M059J (cell line): ENCODE measurements at places on chromosomes 2 and 18.

DNA sequence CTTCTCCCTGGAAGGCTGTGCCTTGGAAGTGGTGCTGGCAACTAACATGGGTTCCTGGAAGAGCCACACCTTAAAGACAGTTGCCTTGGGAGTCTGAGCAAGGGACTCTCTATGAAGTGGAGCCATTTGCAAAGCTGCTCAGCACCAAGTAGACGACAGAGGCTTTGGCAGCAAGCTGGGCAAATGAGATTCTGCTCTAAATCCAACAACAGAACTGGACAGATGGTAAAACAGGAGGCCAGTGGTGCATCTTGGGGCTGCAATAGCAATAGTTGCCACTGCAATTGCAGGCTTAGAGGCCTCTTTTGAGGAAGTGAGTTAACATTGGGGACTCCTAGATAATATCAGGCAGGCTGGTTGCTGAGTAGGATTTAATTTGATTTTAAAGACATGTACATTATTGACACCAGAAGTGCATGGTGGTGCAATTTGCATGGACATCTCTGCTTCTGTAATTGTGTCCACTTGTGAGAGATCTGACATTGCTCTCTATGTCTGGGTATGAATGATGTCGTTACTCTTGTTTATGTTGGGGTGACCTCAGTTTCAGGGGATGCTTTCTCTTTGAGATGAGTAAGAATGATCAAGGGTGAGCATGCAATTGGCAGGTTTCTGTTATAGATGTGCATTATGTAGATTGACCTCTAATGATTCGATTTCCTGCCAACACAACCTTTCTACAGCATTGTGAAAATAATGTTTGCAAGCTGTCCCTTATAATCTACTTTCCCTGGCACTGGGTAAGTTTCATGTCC is 568.3 kb upstream of the MEX3C start:
- DNase-seq: no peak

GRCh38 chr18:63146828-63147409 is 172.7 kb downstream of the BCL2 start:
- no peak for DNase-seq

DNA sequence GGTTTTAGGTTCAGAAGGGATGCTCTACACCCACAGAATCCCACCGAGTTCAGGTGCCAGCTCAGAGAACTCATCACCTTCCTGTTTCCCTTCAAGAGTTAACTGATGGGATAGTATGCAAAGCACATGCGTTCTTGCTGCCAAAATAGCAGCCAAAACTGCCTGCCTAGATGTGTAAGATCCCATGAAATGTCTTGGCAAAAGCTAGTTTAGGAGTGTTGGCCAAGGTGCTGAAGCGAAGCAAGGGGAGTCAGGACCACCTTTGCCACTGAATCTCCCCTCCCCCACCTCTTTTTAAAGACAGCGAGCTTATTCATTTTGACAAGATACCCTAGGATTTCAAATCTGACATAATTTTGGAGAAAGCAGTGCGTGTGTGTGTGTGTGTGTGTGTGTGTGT is 2.1 kb downstream of the DOCK10 start:
- DNase-seq: no peak

GRCh38 chr2:189504238-189504637 is 63.0 kb downstream of the WDR75 start:
- no peak for DNase-seq

DNA sequence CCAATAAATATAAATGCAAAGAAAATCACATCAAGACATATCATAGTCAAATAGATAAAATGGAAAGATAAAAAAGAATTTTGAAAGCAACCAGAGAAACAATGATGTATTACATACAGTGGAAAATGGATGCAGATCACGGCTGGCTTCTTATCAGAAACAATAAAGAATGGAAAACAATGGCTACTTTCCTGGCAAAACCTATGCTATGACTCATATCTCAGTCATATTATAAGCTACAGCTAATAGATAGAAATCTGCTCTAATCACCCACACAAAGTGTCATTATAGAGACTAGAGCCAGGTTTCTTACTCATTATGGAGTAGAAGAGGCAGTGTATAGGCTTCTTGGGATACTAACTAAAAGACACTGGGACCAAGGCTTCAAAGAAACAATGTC is 93.5 kb upstream of the TACR1 start:
- DNase-seq: peak; percentile 77

DNA sequence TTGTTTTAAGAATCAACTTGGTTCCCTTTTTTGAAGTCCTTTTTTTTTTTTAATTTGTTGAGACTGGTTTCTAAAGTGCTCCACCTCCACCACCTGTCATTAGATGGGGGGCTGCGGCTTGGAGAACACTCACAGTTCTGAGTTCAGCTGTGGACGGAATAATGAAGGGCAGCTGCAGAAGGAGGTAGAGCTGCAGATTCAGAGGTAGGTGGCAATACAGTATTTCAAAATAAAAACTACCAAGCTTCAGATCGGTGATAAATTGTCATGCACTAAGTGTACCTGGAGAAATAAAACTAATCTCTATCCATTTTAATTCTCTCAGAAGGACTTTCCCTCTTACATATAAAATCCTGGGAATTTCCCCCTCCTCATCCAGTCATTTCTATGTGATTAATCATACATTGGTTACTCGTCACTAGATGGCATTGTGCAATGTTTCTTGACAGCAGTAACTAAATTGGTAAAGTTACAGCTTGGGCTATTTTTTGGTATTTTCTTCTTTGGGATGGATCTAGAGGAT is 81.1 kb upstream of the SLC39A10 start:
- peak; percentile 80 for DNase-seq

DNA sequence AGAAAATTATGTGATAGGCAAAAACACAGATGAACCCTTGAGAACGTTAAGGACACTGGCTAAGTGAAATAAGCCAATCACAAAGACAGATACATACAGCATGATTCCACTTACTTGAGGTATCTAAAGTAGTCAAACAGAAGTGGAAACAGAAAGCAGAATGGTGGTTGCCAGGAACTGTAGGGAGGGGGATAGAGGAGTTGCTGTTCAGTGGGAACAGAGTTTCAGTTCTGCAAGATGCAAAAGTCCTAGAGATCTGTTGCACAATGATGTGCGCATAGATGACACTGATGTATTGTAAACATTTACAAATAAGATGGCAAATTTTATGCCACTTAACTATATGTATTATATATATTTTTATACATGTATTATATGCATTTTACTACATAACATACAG is 59.7 kb downstream of the POLE4 start:
- DNase-seq: no peak

DNA sequence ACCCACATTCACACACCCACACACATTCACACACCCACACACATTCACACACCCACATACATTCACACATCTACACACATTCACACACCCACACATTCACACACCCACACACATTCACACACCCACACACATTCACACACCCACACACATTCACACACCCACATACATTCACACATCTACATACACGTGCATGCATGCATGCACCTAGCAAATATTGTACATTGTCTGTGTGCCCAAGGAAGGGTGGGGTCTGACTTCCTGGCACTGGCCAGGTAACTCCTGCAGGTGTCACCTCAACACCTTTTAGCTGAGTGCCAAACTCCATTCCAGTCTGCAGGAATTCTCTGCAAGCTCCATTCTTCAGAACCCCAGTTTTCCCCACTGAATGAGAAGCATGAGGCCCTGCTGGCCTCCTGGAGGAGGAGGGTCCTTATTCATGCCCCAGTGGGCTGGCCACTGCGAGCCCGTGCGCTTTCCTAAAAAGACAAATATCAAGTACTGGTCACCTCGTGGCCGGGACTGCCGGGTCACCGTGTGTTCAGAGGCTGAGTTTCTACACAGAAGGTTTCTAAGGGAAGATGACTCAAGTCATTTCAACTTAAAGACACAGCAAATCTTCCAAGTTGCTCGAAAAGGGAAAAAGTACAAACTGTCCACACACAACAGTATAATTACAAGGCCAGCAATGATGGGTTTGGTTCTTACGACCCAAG is 131.5 kb downstream of the HDAC4 start:
- DNase-seq: no peak

- DNase-seq: no peak
Observed at GRCh38 chr2:240293557-240294461, 141.7 kb upstream of the GPC1 start.

DNA sequence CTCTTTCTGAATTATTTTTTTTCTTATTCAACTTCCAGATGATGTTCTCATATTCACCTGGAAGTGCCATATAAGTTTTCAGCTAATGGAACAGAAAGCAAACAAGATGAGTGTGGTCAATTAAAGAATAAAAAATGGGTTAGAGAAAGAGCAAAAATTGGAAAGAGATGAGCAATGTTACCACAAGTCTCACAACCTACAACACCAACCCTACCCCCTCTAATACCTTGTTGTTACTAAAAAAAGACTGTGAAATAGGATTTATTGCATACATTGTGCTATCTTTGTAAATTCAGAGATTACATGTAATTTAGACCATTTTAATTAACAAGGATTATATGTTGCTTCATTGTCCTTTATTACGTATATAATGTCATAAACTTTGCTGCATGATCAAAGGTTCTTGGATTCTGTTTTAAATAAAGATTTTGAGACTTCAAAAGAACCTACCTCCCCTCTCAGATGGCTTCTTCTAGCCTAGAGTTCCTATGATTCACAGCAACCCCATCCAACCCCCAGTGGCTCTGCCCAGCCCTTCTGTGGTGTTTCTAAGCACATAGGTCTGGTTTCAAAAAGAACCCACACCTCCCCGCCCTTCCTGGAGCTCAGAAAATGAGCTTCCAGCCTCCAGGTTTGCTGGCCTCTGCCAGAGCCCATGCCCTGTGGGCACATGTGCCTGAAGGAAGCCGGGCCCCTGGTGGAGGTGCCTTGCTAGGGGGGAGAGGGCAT is 24.7 kb downstream of the LGALSL start:
- no peak for DNase-seq

DNA sequence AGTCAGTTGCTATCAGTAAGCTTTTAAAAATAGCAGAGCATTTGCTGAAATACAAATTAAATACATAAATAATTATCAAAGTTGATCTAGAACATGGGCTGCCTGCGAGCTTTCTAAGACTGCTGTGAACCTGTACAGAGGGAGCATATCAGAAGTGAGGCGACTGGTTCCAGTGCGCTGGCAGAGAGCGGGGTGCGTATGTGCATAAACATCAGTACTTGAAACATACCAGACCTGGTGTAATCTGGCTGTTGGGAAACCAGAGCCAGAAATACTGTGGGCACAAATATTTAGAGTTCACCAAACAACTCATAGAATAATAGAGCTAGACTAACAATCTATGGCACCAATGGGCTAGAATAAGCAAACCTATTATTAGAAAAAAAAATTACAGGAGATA is 27.3 kb downstream of the PDIA6 start:
- DNase-seq: no peak

DNA sequence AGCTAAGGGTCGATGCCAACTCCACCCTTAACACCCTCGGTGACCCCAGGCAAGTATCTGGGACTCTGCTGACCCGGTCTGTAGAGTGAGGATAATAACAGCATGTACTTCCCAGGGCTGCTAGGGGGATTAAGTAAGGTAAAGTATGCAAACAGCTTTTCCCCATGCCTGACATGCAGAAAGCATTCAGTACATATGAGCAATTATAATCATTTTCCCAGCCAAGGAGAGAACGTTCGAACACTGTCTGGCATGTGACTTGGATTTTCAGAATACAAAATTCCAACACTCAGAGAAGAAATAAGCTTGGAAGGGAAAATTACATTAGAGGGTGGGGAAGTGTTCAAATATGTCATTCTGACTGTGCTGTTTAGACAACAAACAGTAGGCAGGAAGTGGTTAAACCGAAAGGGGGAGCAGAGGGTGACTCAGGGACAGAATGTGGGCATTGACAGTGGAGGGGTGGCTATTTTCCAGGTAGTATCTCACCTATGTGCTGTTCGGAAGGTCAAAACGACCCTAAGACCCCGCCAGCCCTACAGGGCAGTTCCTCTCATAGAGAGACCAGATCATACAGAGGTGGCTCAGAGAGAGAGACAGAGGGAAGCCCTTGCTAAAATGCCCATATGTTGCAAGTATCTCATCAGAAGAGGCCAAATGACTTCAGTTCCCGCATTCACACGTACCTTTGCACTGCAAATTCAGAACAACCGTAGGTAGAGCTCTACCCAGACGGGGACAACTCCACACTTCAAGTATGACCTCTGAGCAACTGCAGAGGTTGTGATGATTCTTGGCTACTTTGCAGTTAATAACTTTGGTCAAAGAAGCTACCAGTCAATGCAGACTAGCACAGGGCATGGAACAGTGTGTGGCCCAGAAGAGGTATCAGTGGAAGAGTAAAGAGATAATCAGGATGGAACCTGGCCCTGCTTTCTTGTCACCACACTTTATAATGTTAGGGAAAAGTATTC is 14.8 kb downstream of the ASPRV1 start:
- peak; percentile 87 for DNase-seq

DNA sequence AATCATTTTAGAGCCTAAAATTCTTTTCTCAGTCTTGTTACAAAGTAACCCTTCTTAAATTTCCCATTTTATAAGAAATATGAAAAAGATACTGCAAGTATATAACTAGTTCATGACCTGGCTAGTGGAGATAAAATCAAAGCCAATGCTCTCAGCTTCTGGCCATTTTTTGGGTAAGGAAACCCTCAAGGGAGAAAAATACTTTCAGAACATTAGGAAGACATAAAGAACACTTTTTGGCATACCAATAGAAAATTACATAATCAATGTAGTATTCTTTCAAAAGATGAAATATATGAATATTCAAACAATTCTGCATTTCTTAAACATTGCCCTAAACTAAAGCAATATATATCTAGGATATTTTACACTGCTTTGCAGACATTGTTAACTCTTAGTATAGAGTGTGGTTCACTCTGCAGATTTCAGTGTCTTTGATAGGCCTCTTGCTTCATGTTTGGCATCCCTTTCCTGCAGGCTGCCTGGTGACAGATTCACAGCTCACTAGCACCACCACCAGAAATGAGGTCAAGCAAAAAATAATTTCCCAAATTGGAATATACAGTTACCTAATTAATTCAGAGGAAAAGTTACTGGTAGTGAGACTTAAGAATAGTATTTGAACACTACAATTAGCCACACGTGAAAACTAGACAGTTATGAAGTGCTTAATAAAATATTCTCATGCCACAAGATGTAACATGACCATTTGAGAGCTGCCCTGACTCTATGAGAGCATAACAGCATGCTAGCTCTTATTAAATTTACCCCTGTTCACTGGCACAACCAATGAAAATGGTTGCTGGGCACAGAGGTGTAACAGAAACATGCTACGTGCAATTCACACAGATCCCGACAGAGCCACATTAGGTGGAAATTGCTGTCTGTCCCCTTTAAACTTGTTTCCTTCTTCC is 36.0 kb downstream of the PAIP2B start:
- peak; percentile 10 for DNase-seq

GRCh38 chr2:9355716-9356115 is 67.6 kb downstream of the ITGB1BP1 start:
- no peak for DNase-seq
